Pancreas (tissue), 10 donors: ENCODE measurements at places on chromosomes 3 and 15.
A peak's percentile ranks its signal among the peaks of the same experiment; 100 is the strongest.

DNA sequence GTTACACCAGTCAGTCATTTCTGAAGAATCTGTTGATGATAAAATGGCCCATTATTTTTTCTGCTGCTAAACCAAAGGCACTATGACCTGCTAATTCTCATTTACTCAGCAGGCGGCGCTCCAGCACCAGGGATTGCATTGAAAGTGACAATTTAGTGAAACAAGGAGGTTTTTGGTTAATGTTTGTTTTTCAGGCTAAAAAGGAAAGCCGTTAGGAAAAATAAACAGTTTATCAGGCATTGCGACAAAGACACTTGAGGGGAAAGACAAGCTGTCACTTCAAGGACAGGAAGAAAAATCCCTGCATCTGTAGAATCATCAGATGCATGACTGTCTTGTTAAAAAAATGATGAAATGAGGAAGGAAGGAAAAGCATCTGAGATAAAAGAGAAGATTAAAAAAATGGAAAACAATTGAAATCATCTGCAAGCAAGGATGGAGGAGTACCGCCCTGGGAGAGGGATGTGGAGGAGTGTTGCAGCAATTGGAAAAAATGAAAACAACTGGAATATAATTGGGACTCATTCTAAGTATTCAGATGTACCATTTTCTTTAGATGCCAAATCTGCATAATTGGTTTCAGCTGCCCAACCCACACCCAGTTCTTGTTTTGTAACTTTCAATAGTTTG is 54.0 kb downstream of the NR1D2 start:
- H3K4me1 ChIP-seq = no peaks in the 10 kb centered on the region
- DNase-seq = no peak
- H3K4me3 ChIP-seq = no peak overlapping the region
- H3K27me3 ChIP-seq = no peaks in the 10 kb centered on the region
- no peaks in the 10 kb centered on the region for H3K36me3 ChIP-seq

GRCh38 chr3:39153977-39154279 is 537 bp upstream of the CSRNP1 start:
- H3K4me3 ChIP-seq = no peak overlapping the region
- H3K4me1 ChIP-seq = peaks cover 25% of the 10 kb centered on the region
- DNase-seq = no peak
- peak overlapping the region; percentile 100 for H3K27ac ChIP-seq
- H3K27me3 ChIP-seq = no peaks in the 10 kb centered on the region
- H3K36me3 ChIP-seq = no peaks in the 10 kb centered on the region

GRCh38 chr3:4306860-4307259 is 3.7 kb downstream of the SETMAR start:
- H3K27ac ChIP-seq = no peak overlapping the region
- H3K27me3 ChIP-seq = no peaks in the 10 kb centered on the region
- H3K36me3 ChIP-seq = no peaks in the 10 kb centered on the region
- DNase-seq = no peak
- no peaks in the 10 kb centered on the region for H3K4me1 ChIP-seq
- H3K4me3 ChIP-seq = no peak overlapping the region

GRCh38 chr3:131658771-131659170 is 156.0 kb upstream of the MRPL3 start:
- no peak overlapping the region for H3K27ac ChIP-seq
- H3K27me3 ChIP-seq = no peaks in the 10 kb centered on the region
- DNase-seq = no peak
- no peaks in the 10 kb centered on the region for H3K36me3 ChIP-seq

DNA sequence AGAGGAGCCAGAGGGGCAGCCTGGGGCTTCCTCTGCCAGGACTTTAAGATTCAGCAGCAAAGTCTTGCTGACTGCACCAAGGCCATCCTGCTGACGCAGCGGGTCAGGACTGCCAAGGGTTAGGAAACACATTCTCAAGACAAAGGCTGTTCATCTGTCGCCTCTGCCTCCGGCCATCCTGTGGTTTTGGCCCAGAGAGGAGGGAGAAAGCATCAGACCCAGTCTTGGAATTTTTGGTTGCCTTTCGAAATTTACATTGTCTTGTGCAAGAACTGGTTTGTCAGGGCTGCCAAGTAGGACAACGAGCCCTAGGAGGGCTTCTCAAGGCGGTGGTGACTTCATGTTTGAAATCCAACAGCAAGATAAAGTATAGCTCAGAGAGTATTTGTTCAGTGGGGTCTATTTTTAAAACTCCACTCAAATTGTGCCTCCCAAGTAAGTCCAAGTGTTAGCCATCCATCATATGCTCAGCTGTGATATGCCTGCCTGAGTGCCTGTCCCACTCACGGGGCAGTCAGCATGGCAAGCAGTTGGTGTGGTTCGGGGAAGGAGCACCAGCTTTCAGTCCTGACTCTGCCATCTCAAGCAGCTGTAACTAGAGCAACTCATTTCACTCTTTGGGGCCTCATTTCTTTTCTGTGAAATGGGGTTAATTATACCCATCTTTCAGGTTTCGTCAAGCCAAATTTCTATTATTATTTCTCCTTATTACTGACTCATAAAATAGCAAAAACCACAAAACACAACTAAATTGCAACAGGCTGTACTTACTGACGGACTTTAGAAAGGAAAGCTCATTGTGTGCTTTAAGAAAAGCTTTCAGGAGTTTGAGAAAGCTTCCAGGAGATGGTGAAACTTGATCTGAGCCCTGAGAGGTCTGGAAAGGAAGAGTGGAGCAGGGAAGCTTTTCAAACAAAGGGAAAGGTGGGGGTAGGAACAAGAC is 42.4 kb upstream of the RHO start:
- no peaks in the 10 kb centered on the region for H3K27me3 ChIP-seq
- H3K27ac ChIP-seq = no peak overlapping the region
- no peak for DNase-seq
- H3K4me1 ChIP-seq = no peaks in the 10 kb centered on the region

DNA sequence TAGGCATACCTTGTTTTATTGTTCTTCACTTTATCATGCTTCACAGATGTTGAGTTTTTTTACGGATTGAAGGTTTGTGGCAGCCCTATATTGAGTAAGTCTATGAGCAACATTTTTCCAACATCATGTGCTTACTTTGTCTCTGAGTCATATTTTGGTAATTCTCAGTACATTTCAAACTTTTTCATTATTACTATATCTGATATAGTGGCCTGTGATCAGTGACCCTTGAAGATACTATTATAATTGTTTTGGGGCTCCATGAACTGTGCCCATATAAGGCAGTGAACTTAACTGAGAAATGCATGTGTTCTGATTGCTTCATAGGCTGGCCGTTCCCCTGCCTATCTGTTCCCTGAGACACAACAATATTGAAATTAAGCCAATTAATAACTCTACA is 42.8 kb upstream of the NSMCE3 start:
- no peak overlapping the region for H3K4me3 ChIP-seq
- H3K4me1 ChIP-seq = no peaks in the 10 kb centered on the region
- H3K27me3 ChIP-seq = no peaks in the 10 kb centered on the region
- no peaks in the 10 kb centered on the region for H3K36me3 ChIP-seq
- no peak overlapping the region for H3K27ac ChIP-seq
- no peak for DNase-seq

DNA sequence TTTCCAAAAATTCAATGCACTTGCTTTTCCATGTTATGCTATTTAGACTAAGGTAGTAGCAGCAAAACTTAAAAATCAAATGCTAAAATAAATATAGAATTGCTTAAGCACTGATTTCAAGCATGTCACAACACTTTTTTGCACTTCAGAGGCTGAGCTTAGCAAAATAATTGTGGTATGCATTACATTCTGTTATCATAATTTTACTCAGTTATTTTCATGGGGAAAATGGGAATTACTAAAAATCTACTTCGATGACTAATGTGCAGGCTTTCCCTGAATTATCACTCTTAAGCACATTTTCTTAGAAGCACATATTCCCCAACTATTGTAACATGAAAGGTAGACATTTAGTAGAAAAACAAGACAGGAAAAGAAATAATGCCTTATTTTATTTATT is 322.4 kb upstream of the CBLB start:
- H3K36me3 ChIP-seq = no peaks in the 10 kb centered on the region
- no peaks in the 10 kb centered on the region for H3K4me1 ChIP-seq
- H3K27me3 ChIP-seq = no peaks in the 10 kb centered on the region

- no peaks in the 10 kb centered on the region for H3K4me1 ChIP-seq
- H3K27ac ChIP-seq = no peak overlapping the region
- H3K27me3 ChIP-seq = no peaks in the 10 kb centered on the region
- no peak for DNase-seq
- H3K36me3 ChIP-seq = no peaks in the 10 kb centered on the region
Measured at GRCh38 chr15:42695527-42696071, 41.3 kb downstream of the CDAN1 start.

DNA sequence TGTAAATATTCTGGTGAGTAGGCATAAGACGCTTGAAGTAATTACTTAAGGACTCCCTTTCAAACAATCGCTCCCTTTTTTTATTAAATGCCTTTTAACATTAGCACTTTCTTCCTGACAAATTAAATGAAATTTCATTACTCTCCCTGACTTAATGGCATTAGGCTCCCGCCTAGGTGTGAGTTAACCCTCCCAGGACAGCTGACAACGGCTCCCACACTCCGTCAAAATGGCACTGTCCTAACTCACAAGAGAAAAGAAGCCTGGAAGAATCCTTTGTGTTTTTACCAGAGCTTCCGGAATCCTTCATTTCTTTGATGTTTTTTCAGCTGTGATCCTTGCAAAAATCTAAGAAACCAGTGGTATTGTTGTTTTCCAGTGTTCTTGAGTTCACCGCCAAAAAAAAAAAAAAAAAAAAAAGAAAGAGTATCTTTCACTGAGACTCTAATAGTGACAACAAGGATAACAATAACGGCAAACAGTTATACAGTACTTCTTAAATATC is 861.0 kb upstream of the NR2F2 start:
- no peak for DNase-seq
- no peak overlapping the region for H3K4me3 ChIP-seq
- no peak overlapping the region for H3K27ac ChIP-seq

GRCh38 chr3:48208076-48208475 is 15.2 kb upstream of the CAMP start:
- no peaks in the 10 kb centered on the region for H3K27me3 ChIP-seq
- DNase-seq = no peak
- no peak overlapping the region for H3K4me3 ChIP-seq
- no peak overlapping the region for H3K27ac ChIP-seq
- H3K36me3 ChIP-seq = no peaks in the 10 kb centered on the region
- H3K4me1 ChIP-seq = no peaks in the 10 kb centered on the region

- no peak overlapping the region for H3K4me3 ChIP-seq
- DNase-seq = no peak
- H3K4me1 ChIP-seq = no peaks in the 10 kb centered on the region
- H3K27ac ChIP-seq = no peak overlapping the region
Measured at GRCh38 chr3:135084405-135084804, 289.3 kb downstream of the EPHB1 start.

DNA sequence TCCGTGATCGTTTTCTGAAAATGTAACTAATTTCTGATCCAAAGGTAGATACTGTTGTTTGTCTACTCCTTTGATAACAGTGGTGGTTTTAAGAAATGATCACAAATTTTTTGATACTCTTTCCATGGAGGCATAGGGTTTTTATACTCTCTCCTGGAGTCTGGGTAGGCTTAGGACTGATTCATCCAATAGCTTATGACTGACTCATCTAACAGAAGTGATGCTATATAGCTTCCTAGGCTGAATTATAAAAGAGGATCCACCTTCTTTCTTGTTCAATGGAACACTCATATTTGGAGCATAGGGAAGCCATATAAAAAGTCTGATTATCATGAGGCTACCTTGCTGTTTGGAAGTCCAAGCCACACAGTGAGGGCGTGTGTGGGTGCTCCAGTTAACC is 84.3 kb downstream of the CHST2 start:
- H3K4me1 ChIP-seq = no peaks in the 10 kb centered on the region
- H3K36me3 ChIP-seq = no peaks in the 10 kb centered on the region
- no peak overlapping the region for H3K27ac ChIP-seq
- H3K4me3 ChIP-seq = no peak overlapping the region

- no peak for DNase-seq
- no peaks in the 10 kb centered on the region for H3K4me1 ChIP-seq
- no peak overlapping the region for H3K27ac ChIP-seq
- peaks cover 7% of the 10 kb centered on the region for H3K36me3 ChIP-seq
- no peaks in the 10 kb centered on the region for H3K27me3 ChIP-seq
Measured at GRCh38 chr15:82135638-82136037, 89.8 kb upstream of the MEX3B start.

DNA sequence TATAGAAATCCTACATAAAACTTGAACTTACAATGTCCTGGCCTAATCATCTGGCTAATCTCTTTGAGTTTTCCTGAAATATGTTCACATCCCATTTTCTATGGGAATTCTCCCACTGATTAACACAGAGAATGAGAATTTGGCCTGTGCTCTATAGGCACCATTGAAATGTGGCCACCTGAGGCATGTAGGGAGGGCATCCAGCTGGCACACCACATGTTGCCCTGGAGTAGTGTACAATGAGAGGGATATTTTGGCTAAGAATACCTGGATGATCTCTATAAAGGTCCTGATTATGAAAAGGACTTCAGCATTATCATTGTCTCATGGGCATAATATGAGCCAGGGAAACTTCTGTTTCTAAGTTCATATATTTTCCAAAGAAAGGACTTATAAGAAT is 324.0 kb downstream of the ZBTB20 start:
- H3K4me3 ChIP-seq = no peak overlapping the region
- H3K4me1 ChIP-seq = peaks cover 7% of the 10 kb centered on the region
- H3K27me3 ChIP-seq = no peaks in the 10 kb centered on the region
- H3K36me3 ChIP-seq = no peaks in the 10 kb centered on the region
- H3K27ac ChIP-seq = no peak overlapping the region

GRCh38 chr3:150090006-150090405 is 119.3 kb upstream of the PFN2 start:
- no peaks in the 10 kb centered on the region for H3K4me1 ChIP-seq
- H3K27me3 ChIP-seq = no peaks in the 10 kb centered on the region
- no peaks in the 10 kb centered on the region for H3K36me3 ChIP-seq
- no peak overlapping the region for H3K27ac ChIP-seq
- DNase-seq = no peak
- no peak overlapping the region for H3K4me3 ChIP-seq

DNA sequence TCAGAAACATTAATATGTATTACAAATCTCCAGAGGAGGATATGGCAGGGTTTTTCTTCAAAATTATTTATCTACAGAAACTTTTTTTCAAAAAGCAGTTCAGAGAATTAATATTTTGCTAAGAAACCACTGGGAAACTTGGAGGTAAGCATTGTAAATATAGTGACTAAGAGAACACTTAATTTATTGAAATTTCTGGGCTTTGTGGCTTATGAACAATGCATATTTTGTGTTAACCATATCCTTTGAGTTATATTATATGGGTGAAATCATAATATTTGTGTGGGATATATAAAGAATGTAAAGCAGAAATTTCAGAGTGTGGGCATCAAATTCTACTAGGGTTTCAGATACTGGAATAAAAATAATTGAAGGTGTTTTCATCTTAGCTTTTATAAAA is 1059.2 kb downstream of the ZPLD1 start:
- H3K4me3 ChIP-seq = no peak overlapping the region
- no peaks in the 10 kb centered on the region for H3K27me3 ChIP-seq
- no peak for DNase-seq
- H3K27ac ChIP-seq = no peak overlapping the region
